Right renal cortex interstitium (tissue), 3 donors: ENCODE measurements at places on chromosomes 12 and 14.

DNA sequence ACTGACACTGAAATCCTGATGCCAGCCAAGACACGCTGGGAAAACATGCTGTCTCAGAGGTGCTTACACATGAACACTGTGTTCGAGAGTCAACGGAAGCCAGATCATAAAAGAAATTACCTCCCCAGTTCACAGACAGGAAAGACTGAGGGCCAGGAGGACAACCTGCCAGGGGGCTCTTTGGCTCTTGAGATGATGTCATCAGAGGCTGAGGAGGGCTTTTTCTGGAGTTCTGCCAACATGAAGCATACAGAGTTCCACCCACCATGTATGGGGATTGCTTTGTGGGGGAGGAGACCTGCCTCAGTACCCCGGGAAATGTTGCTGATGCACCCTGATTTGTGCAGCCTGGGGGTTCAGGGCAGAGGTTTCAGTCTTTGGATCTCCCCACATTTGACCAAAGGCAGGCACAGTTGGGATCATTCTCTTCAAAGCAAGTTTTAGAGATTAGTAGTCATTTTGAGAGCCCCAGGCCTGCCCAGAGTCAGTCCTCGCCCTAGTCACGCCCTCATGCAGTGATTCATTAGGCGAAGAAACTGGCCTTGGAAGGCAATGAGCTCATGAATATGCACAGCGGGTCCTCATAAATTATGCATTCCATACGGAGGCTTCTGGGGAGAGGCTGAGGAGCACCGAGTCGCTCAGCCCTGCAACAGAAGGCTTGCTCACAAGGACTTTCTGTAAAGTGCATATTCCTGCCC, 34.9 kb upstream of the EML1 start:
- DNase-seq = peak; percentile 76

DNA sequence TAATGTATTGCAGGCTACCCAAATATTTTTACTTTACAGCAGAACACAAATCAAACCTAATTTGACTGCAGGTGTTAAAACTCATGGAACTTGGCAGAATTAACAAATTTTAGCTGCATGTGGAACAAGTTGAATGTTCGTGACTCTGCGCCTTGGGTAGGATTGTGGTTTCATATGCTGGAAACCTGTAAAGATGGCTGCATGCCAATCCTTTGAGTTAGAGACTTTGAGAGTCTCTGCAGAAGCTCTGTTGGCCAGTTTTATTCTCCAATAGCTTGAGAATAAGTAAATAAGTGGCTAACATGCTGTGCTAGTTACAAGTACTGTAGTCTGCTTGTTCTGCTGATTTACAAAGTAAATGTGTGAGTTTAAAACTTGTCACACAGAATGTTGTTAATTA, 77.8 kb downstream of the PDE6H start:
- DNase-seq = no peak

GRCh38 chr12:114013575-114014345, 47.6 kb upstream of the RBM19 start:
- no peak for DNase-seq

- DNase-seq = no peak
Observed at GRCh38 chr12:98217257-98217656, 298.1 kb upstream of the TMPO start.

DNA sequence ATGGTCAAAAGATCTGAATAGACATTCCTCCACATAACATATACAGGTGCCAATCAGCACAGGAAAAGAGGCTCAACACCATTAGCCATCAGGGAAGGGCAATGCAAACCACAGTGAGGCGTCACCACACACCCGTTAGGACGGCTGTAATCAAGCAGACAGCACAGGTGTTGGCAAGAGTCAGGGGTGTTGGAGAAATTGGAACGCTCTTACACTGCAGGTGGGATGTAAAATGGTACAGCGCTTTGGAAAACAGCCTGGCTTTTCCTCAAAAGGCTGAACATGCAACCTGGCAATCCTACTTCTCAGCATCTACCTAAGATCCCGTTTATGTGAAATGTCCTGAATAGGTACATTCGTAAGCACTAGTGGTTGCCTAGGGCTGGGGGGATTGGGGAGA, 21.5 kb upstream of the MMP17 start:
- DNase-seq = no peak

GRCh38 chr12:108907839-108908351, 28.0 kb downstream of the DAO start:
- no peak for DNase-seq

- DNase-seq = no peak
Observed at GRCh38 chr12:92539976-92540781, 162.6 kb upstream of the PLEKHG7 start.

DNA sequence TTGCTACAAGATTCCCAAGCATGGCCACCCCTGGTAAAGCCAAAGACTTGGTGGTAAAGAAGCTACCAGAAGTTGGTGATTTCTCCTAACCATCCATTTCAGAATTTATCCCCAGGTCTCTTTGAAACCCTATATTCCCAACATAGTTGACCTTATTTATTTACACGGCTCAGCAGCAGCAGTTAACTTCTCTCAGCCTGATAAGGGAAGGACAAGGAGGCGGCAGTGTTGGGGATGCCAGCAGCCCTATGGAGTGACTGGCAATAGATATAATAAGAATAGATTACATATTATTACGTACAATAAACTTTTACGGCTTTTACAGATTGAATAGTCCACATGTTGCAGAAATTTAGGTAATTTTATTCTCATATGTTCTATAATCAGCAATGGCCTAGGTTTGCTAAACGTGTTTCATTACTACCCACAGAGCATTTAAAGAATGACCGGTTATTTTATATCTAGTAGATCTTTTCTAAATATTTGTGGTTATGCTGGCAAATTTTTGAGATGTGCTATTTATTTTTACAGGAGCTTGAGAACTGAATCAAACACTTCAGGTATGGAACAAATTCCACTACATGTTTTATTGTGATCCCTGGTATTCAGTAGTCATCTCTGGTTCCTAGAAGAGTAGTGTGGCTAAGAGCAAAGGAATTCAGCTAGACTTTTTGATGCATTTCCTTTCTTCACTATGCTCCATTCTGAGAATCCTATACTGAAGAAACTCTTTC, 19.8 kb upstream of the PALS1 start:
- no peak for DNase-seq

- no peak for DNase-seq
Observed at GRCh38 chr12:40980427-40980961, 207.6 kb upstream of the PDZRN4 start.

DNA sequence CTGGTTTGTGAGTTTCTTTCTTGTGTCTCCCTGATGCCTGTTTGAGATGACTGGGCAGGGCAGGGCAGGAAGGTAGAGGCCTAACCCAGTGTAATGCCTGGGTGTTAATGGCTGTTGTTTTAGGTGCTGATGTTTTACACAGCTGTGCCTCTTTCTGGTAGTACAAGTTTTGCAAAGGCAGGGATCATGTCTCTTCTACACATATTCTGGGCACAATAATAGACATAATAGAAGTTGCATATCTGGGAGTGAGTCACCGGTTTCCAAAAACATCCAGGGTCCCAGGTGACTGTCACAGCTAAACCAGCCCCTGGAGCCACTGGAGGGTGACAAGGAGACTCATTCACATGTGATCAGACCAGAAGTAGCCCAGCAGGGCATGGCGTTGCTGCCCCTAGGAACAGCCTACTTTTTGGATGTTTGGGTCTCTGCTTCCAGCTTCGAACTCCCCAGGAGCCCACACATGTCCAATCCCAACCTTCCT, 18.1 kb downstream of the TPCN1 start:
- DNase-seq = no peak

DNA sequence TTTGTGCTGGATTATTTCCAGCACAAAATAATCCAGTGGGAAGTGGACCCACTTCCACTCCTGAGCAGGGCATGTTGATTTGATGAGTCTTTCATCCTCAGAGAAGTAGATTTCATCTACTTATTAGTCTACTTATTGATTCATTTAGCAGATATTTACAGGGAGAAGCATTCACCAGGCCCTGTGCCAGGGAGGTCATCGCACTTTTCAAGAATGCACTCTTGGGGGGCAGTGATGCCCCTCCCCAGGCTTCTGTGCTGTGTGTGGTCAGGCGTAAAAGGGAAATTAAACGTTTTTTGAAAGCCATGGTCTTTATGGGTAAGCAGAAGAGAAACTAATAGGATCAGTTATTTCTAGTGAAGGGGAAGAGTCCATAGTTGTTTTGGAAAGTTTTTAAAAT, 610.7 kb upstream of the TMEM132C start:
- DNase-seq = no peak

DNA sequence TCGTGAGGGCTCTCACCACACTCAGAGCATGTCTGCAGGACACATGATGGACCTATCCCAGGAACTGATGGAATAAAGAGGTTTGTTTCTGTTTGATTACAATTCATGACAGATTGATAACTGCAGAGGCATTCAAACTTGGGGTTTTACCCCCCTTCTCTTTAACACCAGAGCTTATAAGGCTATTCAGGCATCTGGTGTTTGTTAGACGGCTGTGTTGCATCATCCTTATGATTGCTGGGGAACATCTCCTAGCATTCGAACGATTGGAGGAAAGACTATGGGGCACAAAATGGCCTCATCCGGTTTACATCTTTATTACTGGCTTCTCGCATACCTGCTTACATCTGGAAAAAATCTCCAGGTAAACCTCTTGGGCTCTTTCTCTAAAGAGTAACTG, 191.8 kb downstream of the MSRB3 start:
- no peak for DNase-seq

DNA sequence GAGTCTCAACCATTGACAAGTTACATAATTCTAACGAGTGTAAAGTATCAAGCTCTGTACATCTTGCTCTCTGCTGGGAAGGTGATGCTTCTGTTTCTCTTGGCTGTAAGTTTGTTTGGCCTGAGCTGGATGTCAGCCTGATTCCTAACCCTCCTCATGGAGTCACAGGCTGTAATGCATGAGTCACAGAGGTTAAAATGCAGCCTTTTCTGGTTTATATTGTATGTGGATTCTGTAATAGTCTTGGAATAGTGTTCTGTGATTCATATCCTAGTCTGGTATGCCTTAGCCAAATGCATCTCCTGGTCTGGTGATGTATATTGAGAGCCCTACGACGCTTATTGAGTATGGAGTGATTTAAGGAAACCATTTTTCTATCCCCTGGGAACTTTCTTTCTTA, 104.5 kb upstream of the FRMD6 start:
- DNase-seq = no peak

DNA sequence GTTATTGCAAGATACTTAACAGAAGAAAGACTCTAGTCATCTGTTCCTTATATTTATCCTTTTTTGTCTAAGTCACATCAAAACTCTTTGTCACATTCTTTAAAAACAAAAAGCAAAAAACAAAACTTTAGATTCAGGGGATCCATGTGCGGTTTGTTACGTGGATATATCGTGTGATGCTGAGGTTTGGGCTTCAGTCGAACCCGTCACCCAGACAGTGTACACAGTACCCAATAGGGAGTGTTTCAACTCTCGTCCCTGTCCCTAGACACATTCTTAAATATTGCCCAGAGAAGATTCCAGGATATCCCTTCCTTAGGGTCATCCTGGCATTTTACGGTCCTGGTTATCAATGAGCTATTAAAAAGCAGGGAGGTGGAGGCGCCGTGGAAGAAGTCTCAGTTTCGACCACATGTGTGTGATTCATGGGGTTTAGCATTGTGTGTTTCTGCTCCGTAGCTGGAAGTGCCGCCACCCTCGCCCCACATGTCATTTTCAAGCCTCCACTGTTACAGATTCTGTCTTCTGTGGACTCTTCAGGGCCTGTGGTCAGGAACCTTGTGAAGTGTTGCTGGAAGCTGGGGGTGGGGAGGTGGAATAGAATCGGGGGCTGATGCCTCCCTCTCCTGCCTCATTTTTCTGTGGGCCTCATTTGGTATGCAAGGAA, 19.9 kb downstream of the CCND2 start:
- DNase-seq = no peak

DNA sequence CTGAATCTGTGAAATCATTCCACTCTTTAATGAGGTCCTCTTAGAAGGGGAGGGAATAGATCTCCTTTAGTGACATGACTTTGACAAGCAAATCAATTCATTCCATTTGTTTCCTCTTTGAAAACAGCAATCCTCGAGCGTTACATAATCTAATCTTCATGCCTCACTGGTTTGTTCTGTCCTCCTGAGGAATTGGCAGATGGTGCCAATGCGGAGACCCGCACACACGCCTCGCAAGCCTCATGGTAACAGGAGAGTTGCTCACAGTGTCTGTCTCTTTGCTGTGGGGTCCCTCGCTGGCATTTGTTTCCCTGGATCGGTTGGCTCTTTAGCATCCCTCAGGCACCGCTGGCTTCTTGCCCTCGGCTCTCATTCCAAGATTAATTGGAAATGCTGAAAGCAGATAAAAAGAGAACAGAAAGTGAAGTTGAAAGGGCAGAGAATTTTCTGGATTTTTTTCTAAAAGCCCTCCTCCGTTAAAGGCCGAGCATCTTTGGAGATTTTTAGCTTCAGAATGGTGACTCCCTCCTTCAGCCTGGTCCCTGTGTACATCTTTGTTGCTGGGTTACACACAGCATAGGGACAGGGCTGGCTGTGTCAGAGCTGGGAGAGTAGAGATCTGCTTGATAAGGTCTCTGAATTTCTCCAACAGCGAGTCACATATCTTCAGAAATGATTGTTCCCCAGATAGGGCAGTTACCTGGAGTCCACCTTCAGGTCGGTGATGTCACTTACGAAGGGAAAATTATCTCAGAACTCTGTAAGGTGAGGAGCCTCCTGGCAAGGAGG, 10.1 kb upstream of the CABP1 start:
- DNase-seq = no peak

- no peak for DNase-seq
Observed at GRCh38 chr12:24909667-24910066, 39.2 kb downstream of the BCAT1 start.

DNA sequence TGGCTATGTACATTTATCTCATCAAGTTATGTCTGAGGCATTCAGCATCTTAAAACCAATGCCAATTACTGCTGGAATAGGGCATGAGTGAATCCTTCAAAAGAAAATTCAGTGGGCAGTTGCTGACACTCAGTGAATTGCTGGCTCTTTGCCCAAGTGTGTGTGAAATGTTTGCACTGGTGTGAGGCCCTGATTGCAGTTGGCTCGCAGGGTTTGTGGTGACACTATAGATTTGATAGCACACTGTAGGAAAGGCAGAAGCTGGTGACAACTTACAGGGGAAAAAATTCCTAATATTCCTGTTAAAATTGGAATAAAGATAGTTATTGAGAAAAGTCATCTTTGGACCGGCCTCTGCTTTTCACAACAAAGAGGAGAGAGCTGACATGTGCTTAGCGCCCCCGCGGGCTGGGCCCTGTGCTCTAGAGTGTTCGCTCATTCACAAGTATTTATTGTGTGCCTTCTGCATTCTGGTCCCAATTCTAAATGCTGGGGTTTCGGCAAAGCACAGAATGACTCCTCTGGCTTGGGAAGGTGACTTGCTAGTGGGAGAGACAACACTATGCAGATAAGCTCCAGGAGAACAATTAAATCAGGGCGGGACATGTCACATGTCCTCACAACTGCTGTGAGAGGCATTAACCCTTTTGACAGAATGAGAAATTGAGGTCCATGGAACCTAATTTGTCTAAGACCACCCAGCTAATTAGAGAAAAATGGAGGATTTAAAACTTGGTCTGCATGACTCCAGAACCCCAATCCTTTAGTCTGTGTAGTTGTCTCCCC, 418.7 kb downstream of the NPAS3 start:
- DNase-seq = no peak

- DNase-seq = no peak
Observed at GRCh38 chr14:92922155-92922735, 705 bp upstream of the CHGA start.

- no peak for DNase-seq
Observed at GRCh38 chr12:99769396-99769980, 121.9 kb downstream of the GARIN6 start.

- no peak for DNase-seq
Observed at GRCh38 chr14:90583916-90584605, 187.2 kb downstream of the CALM1 start.

GRCh38 chr14:79043194-79043889, 873.2 kb downstream of the NRXN3 start:
- no peak for DNase-seq
